ENCODE measurements at places on chromosomes 5 and 9.
A peak's percentile ranks its signal among the peaks of the same experiment; 100 is the strongest.

- no peak for DNase-seq
Measured at GRCh38 chr5:145509336-145510136, 325.6 kb downstream of the PRELID2 start.

GRCh38 chr9:77714077-77714549 lies 66.0 kb upstream of the GNA14 start:
- no peak for DNase-seq

DNA sequence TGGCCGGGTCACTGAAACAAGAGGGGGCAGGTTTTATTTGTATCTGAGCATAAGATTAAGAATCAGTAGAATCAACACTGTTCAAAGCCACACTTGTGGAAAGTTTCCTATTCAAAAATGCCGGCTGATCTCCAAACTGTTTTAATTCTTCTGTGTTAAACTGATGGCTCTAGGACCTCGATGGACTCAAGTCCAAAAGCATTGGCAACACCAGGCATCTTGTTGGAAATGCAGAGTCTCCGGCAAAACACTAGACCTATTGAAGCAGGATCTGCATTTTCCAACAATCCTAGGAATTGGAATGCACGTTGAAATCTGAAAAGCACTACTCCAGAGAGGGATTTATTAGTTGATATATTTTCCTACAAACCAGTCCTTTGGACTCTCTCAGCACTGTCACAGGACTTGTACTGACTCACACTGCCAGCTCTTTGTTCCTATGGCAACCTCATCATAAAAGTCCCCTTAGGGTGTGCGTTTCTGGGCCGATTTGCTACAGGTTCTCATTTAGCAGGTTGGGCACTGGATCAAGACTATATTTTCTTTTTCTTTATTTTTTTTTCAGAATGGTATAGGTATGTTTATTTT lies 48.1 kb upstream of the PCA3 start:
- peak; percentile 14 for DNase-seq

DNA sequence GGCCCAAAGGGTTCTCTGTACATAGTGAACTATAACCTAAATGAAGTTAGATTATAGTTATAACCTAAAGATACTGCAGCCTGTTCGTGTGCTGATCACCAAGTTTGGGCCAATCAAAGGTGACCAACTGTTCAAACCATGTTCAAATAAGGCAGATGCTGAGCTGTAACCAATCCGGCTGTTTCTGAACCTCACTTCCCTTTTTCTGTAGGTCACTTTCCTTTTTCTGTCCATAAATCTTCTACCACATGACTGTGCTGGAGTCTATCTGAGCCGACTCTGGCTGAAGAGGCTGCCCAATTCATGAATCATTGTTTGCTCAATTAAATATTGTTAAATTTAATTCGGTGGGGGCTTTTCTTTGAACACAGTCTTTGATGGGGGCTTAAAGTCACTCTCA lies 1920.2 kb downstream of the MAT2B start:
- no peak for DNase-seq

- DNase-seq = no peak
Measured at GRCh38 chr9:125439434-125440272, 178.0 kb downstream of the GAPVD1 start.

GRCh38 chr9:77212801-77213200 lies 35.5 kb downstream of the VPS13A start:
- DNase-seq = no peak

DNA sequence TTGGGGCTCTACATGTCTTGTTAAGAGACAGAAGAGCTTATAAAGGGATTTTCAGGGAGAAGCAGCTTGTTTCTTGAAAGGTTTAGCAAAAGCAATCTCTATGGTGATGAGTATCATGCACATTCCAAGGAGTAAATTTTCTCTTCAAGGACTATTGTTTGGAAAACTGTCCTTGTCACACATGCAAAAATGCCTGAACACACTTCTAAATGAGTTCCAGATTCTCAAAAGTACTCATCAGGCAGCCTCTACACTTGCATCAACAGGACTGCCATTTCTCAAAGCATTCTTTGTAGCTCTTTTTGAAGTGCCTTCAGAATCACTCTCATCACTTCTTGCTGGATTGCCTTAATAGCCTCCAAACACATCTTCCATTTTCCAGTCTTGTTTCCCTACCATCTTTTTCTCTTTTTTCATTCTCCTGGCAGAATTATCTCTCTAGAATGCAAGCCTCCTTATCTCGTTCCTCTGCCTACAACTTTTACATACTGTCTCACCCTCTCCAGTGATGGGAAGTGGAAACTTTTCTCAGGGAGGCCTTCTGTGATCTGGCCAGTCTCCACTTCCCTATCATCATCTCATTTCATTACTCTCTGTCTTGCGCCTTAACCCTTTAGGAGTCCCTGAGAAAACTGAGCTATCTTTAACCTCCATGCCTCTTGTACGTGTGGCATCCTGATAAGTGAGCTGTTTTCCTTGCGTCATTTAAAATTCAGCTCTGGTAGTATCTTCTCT lies 631.5 kb upstream of the TLE4 start:
- DNase-seq = no peak

GRCh38 chr5:132070460-132071337 lies 2.9 kb upstream of the CSF2 start:
- no peak for DNase-seq

GRCh38 chr5:1781726-1782384 lies 17.8 kb downstream of the MRPL36 start:
- no peak for DNase-seq

GRCh38 chr5:55294935-55295334 lies 12.6 kb downstream of the DHX29 start:
- no peak for DNase-seq

- no peak for DNase-seq
Measured at GRCh38 chr5:179599100-179599499, 24.4 kb downstream of the HNRNPH1 start.

- no peak for DNase-seq
Measured at GRCh38 chr9:84419031-84419602, 78.6 kb upstream of the SLC28A3 start.

DNA sequence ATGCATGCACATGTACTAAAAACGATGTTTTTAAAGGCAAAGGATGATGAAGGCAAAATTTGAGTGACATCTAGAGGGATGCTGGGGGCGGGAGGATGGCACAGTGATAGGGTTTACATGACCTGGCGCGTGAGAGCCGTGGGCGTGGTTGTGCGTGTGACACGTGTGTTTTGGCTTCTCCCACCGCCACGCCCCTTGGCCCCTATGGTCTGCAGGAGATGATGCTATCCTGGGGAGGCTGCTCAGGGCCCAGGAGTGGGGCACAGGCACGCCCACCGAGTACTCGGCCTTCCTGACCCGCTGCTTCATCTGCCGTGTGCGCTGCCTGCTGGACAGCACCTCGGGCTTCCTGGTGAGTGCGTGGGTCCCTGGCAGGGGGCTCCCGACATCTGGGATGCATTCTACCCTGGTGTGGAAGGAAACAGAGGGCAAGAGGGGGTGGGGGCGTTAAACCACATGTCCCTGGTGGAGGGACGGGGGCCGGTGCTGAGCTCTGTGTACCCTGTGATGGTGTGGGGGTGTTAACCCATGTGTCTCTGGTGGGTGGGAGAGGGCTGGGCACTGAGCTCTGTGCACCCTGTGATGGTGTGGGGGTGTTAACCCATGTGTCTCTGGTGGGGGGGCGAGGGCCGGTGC lies 19.2 kb upstream of the EXOC3 start:
- no peak for DNase-seq

DNA sequence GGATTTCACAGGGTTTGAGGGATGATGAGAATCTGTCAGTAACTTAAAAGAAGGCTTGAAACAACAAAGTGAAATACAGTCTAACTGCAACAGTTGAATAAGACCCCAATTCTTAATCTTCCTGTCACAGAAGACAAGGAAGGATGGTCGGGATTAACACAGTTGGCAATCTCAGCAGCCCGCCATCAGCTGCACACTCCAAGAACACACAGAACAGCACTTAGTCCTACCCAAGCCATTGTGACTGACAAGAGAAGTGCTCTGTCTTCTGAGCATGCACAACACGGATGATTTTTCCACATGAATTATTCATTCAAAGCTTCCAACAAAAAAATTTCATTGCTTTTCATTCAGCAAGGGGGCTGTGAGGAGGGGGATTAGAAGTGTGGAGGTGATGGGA lies 576.1 kb downstream of the TLE4 start:
- no peak for DNase-seq

DNA sequence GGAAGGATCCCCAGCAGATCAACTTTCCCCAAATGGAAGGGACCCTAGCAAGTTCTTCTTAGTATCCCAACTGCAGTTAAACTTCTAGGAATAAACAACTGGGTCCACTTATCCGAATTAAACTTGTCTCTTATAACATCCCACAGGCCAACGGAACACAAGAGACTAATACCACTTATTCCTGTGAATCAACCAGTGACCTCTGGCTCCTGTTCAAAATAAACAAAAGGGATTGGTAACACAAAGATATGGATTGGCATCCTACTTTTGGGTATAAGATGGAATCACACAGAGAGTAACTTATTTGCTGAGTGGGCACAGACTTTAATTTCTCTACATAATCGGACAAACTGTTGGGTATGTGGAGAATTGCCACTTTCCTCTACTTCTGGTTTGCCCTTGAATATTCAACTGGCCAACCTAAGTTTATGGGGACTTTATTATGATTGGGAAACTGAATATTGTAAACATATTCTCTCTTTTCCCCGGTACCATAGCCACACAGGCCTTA lies 12.4 kb upstream of the PAIP1 start:
- DNase-seq = no peak

DNA sequence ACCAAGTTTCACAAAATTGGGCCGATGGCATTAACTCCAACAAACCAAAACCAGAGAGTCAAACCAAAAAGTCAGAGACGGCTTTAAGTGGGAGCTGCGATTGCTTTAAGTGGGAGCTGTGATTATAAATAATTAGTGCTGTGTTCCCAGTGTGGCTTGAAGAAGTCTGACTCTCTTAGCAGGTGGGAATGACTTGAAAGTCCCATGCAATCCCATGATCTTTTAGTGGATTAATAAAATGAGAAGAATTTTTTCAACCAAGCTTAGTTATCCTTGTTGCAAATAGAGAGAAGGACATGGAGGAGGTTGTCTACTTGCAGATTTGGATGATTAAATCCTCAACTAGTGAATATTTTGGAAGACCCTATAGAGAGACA lies 68.5 kb downstream of the MYO10 start:
- no peak for DNase-seq

DNA sequence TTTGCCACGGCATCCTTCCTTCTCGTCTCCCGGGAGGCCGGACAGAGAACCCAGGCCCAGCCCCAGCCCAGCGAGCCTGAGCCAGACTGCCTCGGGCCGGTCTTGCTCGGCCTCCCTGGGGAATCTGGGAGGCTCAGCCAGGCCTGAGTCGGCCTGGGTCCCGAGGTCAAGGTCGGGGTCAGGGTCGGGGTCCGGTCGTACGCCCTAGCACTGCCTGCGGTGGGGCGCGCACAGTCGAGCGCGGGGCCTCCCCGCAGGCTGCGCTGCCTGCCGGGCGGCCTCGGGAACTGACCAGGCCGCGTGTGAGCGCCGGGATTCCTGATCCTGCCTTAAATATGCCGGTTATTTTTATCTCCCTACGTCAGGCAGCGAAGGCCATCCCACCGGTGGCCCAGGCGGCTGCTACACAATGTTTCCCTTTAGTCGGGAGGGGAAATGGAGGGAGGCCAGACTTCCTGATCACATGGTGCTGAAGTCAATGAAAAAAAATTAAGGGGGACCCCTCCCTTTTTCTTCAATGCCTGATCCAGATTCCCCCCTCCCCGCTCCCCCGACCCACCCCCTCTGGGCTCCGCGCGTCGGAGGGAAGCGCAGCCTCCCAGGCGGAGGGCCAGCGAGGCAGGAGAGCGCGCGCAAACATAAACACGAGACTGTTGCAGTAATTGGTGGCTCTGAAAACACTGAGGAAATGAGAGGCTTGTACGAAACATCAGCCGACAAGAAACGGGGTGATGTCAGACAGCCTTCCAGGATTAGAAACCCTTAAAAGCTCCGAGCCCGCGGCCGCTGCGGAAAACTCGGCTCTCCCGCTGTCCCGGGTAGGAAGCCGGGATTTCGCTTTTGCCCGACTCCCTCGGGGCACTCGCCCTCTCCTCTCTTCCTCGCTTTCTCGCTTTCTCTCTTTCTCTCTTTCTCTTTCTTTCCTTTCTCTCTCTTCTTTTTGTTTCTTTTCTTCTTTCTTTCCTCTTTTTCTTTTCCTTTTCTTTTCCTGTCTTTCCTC lies 148.2 kb upstream of the KLF4 start:
- peak; percentile 75 for DNase-seq

- DNase-seq = no peak
Measured at GRCh38 chr5:3512361-3513095, 83.1 kb upstream of the IRX1 start.

- DNase-seq = peak; percentile 17
Measured at GRCh38 chr9:15142878-15143534, 164.0 kb downstream of the TTC39B start.

DNA sequence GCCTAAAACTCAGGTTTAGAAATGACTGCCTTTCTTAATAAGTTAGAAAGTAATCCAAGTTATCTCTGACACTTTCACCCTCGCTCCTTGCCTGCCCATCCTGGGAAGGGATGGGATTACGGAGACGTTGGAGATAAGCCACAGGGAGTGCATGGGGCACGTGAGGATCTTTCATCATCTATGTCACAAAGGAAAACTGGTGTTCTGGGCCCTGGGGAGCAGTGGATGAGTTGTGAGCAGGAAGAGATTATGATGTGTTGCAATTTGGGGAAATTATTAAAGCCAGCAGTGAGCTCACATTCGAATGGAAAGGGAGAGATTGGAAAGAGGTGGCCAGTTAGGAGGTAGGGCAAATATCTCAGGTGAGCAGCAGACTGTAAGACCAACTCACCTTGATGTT lies 12.8 kb downstream of the AFAP1L1 start:
- DNase-seq = no peak

DNA sequence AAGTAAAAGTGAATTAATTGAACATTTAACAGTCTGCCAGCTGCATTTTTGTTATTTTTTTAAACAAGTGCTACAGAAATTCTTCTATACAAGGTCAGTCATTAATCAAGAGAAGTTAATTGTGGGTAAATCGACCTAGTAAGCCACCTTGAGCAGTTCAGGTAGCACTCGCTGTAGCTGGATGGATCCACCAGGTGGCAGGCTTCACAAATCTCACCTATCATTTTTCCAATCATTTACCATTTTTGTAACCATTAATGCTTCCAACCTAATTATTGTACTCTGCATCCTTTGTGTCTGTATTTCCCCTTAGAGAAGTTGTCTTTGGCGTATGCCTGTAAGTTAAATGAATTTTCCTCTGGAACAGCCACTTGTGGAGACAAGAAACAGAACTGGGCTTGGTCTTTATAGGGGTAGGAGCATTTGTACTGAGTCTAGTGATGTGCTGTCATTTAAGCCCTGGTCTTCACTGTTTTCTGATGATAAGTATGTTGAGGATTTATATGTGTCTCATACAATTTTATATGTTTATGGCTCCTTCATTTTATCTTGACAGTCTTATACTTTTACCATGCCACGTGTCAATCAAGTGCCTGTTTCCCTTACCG lies 39.5 kb downstream of the CD180 start:
- DNase-seq = no peak

- no peak for DNase-seq
Measured at GRCh38 chr9:112035166-112035826, 138.7 kb downstream of the UGCG start.

- DNase-seq = peak; percentile 6
Measured at GRCh38 chr9:127686461-127687393, 20.1 kb upstream of the CFAP157 start.

GRCh38 chr5:146744068-146744745 lies 134.3 kb downstream of the PPP2R2B start:
- DNase-seq = no peak

GRCh38 chr5:112921026-112921832 lies 798 bp downstream of the REEP5 start:
- peak; percentile 62 for DNase-seq

Measured in SHP77 (cell line).